Epithelial cell of alveolus of lung (primary cell): ENCODE measurements at places on chromosomes 2 and 18. TPM values are rescaled to one million over a fixed set of nuclear protein-coding genes. Genes with fewer than 3 reads are reported as not detected.

The DPP10 gene
- total RNA-seq, result 2.6 TPM in 1 of 2 replicates, not detected in the other

The ARL4C gene
- total RNA-seq, result 3.0 and 17.1 TPM in 2 replicates

The KIF5C gene
- total RNA-seq, result 0.24 and 2.1 TPM in 2 replicates

The SOX11 gene
- 9.6 and 21.8 TPM in 2 replicates for total RNA-seq

The DAPL1 gene
- not detected in 2 replicates for total RNA-seq

The SPDYA gene
- total RNA-seq, result 0.13 TPM in 1 of 2 replicates, not detected in the other

The OTOF gene
- 0.24 TPM in 1 of 2 replicates, not detected in the other for total RNA-seq

The SP5 gene
- not detected in 2 replicates for total RNA-seq

The MTHFD2 gene
- 45.3 and 186 TPM in 2 replicates for total RNA-seq

The RBM44 gene
- 0.08 TPM in 1 of 2 replicates, not detected in the other for total RNA-seq

The MAP3K19 gene
- total RNA-seq, result not detected in 2 replicates

The C1QL2 gene
- total RNA-seq, result not detected in 2 replicates

The ARHGAP15 gene
- 1.4 and 3.0 TPM in 2 replicates for total RNA-seq

The CTAGE1 gene
- 0.13 TPM in 1 of 2 replicates, not detected in the other for total RNA-seq

The CHST9 gene
- not detected in 2 replicates for total RNA-seq

The CPS1 gene
- 13.4 and 23.7 TPM in 2 replicates for total RNA-seq

The PIEZO2 gene
- total RNA-seq, result 21.9 and 25.4 TPM in 2 replicates

The RPRM gene
- not detected in 2 replicates for total RNA-seq

The EFEMP1 gene
- 82.1 and 506 TPM in 2 replicates for total RNA-seq

The G6PC2 gene
- total RNA-seq, result not detected in 2 replicates

The ATP6V1B1 gene
- total RNA-seq, result 0.40 and 4.1 TPM in 2 replicates
